CD4-positive, alpha-beta T cell treated with Interferon alpha-2 for 1 hour (primary cell): ENCODE measurements at places on chromosomes 16 and 17.

DNA sequence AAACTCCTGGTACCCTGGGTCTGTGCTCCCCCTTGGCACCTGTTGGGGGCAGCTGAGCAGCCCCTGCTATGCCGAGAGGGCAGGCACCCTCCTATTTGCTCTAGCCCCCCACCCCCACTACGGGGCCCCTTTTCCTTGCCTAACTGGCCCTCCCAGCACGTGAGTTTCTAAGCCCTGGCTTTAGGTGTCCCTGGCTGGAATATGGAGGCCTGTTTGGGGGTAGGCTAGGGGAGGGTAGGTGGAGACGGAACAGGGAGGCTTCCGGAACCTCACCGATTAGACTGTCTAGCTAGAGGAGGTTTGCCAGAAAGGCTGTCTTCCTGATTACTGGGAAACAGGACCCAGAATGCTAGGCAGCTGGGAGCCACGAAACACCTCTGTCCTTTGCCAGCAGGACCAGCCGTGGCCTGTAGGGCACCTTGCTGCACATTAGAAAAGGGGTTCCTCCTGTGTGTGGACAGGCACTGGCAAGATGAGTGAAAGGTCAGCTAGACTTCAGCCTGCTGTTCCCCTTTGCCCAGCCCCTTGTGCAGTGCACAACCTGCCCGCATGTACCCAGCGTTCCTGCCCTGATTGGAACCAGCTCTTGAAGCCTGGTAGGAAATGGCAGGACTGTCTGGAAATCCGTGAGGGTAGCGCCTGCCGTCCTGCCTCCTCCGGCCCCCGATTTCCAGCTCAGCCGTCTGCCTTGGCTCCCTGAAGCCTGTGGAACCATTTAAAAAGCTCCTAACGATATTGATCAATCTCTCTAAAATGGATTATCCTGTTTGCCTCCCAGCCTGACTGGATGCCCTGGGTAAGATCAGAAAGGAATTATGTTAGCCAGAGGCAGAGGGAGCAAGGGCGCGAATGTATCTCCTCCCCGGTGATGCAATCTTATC lies 83.4 kb upstream of the GSE1 start:
- DNase-seq = no peak

DNA sequence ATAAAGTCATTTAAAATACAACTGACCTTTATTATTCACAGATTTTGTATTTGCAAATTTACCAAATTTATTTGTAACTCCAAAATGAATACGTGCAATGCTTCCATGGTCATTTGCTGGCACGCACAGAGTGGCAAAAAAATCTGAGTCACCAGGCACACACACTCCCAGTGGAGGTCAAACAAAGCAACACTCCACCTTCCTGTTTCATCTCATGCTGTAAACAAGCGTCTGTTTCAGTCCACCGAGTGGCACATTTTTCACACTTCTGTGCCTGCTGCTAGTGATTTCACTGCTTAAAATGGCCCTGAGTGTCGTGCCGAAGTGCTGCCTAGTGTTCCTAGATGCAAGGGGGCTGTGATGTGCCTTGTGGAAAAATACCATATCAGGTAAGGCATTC lies 17.8 kb upstream of the ITGAE start:
- DNase-seq = no peak

GRCh38 chr17:6704470-6705052 lies 8.6 kb downstream of the SLC13A5 start:
- no peak for DNase-seq

DNA sequence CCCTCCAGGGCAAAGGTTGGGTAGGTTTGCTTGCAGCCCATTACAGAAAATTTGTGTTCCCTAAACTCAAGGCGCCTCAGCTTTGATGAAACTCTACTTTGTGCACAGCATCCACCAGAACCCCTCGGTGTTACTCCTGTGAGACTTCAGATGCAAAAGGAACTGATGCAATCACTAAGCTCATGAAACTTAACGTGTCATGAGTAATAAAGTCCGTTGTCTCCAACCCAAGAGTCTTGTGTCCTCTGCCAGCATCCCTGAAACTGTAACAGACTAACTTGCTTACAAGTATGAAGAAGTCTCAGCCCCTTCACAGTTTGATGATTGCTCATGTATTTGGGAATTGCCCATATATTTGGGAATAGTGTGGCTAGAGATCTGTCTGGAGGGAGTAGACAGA lies 74.8 kb upstream of the MARCHF10 start:
- DNase-seq = no peak

- no peak for DNase-seq
Observed at GRCh38 chr17:31696184-31696602, 162.9 kb downstream of the COPRS start.

DNA sequence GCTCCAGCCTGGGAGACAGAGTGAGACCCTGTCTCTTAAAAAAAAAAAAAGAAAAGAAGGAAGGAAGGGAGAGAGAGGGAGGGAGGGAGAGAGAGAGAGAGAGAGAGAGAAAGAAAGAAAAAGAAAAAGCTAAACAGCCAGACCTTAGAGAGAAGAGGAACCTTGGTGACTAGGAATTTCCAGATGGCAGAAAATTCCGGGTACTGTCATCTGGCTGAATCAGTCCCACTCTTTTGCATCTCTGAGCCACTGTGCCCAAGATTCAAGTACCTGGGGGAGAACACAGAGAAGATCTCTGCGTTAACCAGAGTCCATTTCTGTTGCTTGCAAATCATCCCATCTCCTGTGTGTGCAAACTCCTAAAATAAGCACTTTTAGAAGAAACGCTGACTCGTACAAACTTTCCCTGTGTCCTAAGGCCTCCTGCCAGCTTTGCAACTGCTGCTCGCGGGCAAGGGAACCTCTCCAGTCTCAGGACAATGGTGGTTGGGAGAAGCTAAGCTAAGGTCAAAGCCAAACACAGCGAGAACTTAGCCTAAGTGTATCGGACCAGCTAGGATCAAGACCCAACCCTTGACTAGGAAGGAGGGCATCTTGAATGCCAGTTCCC lies 18.0 kb downstream of the BMERB1 start:
- DNase-seq = no peak

GRCh38 chr17:50918071-50918932 lies 52.1 kb upstream of the TOB1 start:
- peak; percentile 37 for DNase-seq

DNA sequence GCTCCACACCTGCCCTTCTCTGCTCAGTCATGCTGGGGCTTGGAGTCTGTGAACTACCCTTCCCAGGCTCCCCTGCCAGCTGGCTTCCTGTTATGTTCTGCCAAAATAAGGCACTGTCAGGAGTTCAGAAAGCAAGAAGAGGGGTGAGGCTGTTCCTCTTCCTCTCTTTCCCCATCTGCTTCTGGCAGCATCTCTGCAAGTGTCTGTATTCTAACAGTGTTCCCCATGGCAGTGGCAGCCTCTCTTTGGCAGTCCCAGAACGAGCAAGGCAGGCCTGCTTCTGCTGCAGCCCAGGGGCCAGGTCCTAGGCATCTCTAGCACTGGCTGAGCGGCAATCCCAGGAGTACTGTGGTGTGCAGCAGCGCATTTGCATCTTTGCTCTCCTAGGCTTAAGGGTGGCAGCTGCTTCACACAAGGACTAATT lies 219.1 kb downstream of the STX8 start:
- peak; percentile 2 for DNase-seq

DNA sequence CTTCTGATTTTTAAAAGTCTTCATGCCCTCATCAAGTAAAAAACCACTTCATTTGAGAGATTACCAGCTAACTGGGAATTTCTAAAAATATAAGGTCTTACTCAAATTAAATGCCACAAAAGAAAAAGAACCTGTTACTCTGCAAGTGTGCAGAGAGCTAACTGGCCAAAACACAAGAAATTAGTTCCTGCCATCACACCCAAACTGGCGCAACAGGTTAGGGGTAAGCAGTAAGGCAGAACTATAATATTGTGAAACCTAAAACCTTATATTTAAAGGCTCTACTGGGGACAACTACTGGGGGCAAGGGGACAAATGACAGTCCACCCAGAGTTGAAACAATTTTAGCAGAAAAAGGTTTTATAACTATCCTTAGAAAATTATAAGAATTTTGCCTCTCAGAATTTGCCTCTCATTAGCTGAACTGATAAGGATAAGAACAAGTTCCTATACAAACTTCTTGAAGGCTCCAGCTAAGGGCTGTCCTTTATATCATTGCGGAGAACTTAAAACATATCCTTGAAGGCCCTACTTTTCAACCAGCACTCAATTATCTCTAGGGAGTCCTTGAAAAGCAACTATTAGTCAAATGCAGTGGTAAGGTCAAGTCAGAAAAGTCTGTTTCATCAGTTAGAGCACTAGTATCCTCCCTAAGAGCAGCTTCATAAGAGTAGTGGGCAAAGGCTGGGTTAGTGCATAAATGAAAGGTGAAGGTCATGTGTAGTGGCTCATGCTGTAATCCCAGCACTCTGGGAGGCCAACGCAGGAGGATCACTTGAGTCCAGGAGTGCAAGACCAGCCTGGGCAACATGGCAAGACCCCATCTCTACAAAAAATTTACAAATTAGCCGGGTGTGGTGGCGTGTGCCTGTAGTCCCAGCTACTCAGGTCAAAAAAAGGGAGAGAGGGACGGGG lies 31.5 kb downstream of the SMURF2 start:
- DNase-seq = no peak
